ENCODE measurements at places on chromosomes 4 and X. TPM values are rescaled to one million over a fixed set of nuclear protein-coding genes. Genes with fewer than 3 reads are reported as not detected.

Gene PCYT1B
- total RNA-seq: not detected

Gene BMX
- not detected for total RNA-seq

Gene COL25A1
- not detected for total RNA-seq

Gene EFNB1
- total RNA-seq: 9.2 TPM

Gene SNCA
- 0.14 TPM for total RNA-seq

Gene ACOT9
- total RNA-seq: 91.2 TPM

Gene YY2
- 3.0 TPM for total RNA-seq

Gene ZNF711
- 0.89 TPM for total RNA-seq

Gene FGF16
- total RNA-seq: not detected

Gene SMIM10
- total RNA-seq: not detected

Gene IL2
- total RNA-seq: not detected

Gene JADE3
- total RNA-seq: 11.8 TPM

Gene BANK1
- 0.78 TPM for total RNA-seq

Gene FGF13
- not detected for total RNA-seq

Gene ZNF827
- total RNA-seq: 3.7 TPM

Gene ABRAXAS1
- total RNA-seq: 7.0 TPM

Gene KLHL15
- 5.6 TPM for total RNA-seq

Gene PRKG2
- 0.83 TPM for total RNA-seq

Gene SCRG1
- not detected for total RNA-seq

Gene FHIP1A
- total RNA-seq: 0.43 TPM

Gene ZAR1
- not detected for total RNA-seq

Gene IL1RAPL2
- not detected for total RNA-seq

Gene SLC25A31
- not detected for total RNA-seq

Gene TCEAL2
- not detected for total RNA-seq

Gene NWD2
- total RNA-seq: not detected

Gene RASSF6
- total RNA-seq: 0.83 TPM

Gene PABPC1L2B
- total RNA-seq: not detected

Gene FABP2
- total RNA-seq: not detected

Gene ANK2
- 0.84 TPM for total RNA-seq

Gene ZNF674
- total RNA-seq: 2.7 TPM

Gene MXD4
- total RNA-seq: 17.6 TPM

Gene HTR2C
- not detected for total RNA-seq

Gene SMIM10L2A
- 0.26 TPM for total RNA-seq

Gene CT47C1
- total RNA-seq: not detected

Gene RAB33A
- total RNA-seq: 0.28 TPM

Gene AFF2
- total RNA-seq: not detected

Gene NDST3
- not detected for total RNA-seq

Gene COX7B2
- total RNA-seq: not detected

Gene CPZ
- 0.44 TPM for total RNA-seq

Gene ETDA
- not detected for total RNA-seq

Gene GAGE2A
- not detected for total RNA-seq

Gene MAP7D3
- total RNA-seq: 11.3 TPM

Gene BEX2
- total RNA-seq: 10.2 TPM

Gene TMSB15C
- 0.26 TPM for total RNA-seq

Gene DCAF4L1
- total RNA-seq: 0.11 TPM

Data from A549 treated with CpdA at 1 μM for 4 hours (cell line).